COLO829 (cell line): ENCODE measurements at places on chromosomes 5 and 9.
A peak's percentile ranks its signal among the peaks of the same experiment; 100 is the strongest.

GRCh38 chr9:137960496-137960895 lies 82.9 kb downstream of the CACNA1B start:
- DNase-seq = no peak

DNA sequence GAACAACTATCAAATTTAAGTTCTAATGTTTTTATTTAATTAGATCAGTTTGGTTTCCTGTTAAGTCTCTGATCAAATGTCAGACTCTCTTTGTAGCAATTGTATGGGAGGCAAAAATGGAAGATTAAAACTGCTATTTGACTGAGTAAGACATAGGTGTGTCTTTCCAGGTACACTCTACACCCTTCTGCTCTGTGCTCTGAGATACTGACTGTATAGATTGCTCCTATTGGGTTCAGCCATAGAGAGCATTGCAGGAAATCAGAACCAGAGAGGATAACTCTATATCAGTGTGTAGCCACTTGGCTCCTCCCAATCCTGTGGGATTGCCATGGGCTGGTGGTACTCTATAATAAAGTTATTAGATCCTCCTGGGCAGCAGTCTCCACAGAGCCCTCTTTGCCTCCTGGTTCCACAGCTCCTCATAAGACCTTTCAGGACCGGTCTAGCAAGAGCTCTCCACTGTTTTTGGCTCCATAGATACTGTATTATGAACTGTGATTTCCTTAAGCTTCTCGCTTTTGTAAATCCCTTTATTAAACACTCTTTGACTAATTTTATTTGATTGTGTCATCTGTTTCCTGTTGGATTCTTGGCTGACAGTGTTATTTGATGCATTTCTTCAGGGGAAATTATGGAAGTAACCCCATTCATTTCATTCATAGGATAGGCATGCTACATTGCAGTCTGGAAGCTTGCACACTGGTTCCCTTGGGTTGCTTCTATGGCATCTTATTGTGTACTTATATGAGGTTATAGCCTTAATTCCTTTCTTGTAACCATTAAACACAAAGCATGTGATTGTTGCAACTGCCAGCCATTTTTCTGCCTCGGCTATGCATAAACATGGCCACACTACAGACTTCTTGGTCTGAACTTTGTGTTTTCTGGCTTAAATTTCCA lies 115.6 kb downstream of the VCAN start:
- DNase-seq = no peak

DNA sequence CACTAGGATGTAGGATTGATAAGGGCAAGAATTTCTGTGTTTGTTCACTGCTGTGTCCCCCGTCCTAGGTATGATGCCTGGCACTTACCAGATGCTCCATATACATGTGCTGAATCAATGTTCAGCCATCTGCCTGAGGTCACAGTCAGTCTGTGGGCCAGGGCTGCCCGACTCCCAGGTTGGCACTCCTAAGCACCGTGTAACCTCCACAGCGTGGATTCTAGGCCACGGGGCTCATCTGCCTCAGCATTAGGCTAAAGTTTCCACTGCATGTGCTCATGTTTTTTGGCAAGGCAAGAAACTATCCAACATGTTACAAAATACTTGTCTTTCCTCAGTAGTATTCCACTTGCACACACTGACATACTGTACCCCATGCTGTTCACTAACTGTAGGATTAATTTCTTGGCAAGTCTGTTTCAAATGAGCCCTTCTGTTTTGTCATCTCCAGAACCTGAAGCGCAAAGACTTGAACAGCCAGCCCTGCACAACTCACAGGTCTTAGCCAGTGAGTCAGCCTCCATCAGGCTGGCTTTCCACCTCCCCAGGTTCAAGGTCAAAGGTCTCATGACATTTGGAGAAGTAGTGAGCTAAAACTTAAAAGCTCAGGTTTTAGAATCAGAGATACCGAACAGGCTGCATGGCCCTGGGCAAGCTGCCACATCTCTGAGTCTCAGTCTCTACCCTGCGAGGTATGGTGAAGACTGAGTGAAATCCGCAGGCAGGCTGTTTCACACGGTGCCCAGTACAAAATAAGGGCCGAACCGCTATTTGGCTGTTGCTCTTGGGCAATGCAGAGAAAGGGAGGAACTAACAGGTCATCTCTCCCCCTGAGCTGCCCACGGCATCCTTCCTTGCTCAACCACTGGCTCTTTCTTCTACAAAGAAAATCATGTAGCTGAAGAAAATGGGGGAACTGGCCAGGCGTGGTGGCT lies 7.2 kb downstream of the TOR1A start:
- DNase-seq = no peak

GRCh38 chr5:147573211-147573610 lies 63.3 kb upstream of the DPYSL3 start:
- peak; percentile 48 for DNase-seq

DNA sequence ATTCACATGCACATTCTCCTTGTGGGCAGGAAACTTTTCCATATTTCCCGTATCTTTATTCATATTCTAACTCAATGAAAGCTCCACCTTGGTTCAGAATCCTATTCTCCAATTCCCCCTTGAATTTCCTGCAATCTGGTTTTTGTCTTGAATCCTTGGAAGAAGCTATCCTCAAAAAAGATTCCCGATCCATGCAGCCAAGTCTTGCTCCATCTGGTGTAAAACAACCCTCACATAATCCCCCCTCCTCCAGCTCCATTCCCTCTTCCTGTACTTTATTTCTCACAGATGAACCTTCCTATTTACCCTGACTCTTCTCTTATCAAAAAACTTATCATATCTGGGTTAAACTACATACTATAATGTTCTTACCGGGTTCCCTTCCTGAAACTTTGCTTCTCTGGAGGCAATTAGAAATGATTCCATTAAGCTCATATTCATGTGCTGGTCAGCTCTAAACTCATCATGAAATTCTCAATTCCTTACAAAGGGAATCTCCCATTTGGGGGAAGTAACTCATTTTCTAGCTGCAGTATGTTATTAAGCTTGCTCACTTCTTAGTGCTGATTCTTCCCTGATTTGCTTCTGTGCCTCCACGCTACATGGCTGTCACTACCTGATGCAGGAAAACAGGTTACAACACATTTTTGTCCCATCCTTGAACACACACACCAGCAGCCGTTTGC lies 81.7 kb downstream of the GNAQ start:
- no peak for DNase-seq

DNA sequence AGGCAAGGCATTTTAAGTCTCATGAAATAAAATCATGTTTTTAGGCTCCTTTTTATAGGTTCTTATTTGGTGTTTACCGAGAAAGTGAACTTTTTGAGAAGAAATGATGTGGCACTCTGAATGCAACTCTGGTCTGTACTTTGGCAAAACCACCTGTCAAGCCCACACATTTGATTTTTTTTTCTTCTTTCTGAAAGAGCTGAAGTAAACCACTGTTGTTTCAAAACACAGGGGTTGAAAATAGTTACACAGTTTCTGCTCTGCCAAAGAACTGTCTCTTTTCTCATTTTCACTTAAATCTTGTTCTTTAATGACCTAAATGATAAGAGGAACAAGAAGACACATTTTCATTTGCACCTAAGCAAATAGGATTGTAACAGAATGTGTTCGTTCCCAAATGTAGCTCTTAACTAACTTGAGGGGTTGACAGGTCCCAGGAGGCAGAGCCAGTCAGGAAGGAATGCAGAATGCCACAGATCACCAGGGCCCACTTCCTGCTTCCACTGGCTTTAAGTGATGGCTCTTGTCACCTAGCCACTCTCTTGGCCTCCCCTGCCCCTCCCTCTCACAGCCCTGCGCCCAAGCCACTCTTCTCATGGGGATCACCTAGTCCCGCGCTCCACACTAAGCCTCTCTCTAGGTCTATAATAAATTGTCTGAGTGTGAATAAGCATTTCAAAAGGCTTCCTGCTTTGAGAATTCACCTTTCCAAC lies 47.3 kb downstream of the MED27 start:
- no peak for DNase-seq

- DNase-seq = no peak
Measured at GRCh38 chr5:179330186-179330900, 14.9 kb downstream of the ADAMTS2 start.

GRCh38 chr9:127550282-127550681 lies 61.8 kb upstream of the STXBP1 start:
- DNase-seq = no peak

DNA sequence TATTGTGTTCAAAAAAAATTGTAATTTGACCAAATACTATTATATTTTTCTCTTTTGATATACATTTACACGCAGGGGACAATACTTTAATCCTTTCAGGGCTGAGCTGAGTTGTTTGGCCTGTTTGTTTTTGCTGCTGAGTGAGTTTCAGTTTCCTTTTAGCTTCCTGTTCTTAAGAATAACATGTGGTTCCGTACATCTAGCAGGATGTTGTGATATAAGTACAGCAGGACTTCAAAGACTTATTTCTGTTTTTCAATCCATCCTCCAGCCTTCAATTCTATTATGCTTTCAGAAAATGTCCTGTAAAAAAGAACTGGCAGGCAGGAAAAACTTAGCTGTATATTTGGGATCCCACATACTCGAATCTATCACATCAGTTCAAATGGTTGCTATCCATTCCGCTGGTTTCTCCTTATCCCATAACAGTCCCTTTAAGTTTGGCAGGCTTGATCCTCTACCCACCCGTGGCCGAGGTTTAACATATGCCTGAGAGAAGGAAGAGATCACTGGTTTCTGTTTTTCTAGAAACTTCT lies 1037.3 kb upstream of the ACO1 start:
- peak; percentile 35 for DNase-seq

DNA sequence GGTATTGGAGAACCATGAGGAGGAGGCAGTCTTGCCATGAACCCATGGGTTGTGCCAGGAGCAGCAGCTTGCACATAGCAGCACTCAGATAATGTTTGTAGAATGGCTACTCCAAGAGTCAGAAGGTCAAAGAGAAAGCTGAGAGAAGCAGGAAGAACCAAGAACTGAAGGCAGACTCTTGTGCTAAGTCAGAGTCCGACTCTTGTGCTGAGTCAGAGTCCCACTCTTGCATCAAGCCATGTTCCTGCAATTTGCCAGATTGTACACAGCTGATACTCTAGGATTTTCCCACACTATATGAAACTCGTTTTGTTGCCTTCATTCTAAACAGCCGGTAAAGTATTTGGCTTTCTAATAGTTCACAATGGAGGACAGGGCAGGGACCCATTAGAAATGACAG lies 26.2 kb upstream of the HSPA9 start:
- DNase-seq = no peak

GRCh38 chr5:109691996-109692395 lies 2.3 kb downstream of the MAN2A1 start:
- DNase-seq = no peak

DNA sequence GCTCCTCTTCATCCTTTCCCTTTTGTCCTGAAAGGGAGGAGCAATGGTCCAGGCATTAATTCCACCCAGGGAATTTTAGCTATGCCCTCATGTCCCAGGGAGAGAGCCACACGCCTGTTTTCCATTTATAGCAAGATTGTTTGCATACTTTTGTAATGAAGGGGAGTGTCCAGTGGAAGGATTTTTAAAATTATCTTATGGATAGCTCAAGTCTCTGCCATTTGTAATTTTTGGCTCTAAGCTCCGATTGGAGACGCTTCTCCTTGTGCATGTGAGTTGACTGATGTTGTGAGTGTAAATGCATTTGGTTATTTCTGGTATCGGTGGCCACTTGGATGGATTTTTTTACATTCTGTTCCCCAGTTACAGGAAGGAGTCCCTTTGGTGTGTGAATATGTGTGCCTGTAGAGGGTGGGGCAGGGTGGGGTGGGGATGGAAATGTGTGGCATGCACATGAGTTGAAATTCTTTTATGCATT lies 7.2 kb upstream of the RPL26L1 start:
- DNase-seq = no peak

GRCh38 chr9:82134010-82134409 lies 145.4 kb downstream of the SPATA31D1 start:
- DNase-seq = no peak

GRCh38 chr5:167309941-167310517 lies 981.4 kb upstream of the WWC1 start:
- no peak for DNase-seq

DNA sequence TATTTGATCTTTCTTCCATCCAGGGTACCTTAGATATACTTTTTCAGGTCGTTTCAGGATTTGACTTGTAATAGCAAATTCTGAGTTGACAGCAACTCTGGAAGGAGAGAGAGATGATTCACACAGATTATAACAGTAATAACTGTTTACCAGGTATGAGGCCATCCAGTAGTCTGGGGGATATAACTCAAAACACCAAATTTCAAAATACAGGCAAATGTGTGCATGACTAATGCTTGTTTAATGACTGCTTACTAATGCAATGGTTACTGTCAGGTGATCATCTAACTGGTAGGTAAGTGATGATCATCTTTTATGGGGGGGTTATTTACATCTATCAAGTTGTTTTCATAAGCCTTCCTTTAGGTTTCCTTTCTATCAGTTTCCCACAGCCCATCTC lies 412.3 kb downstream of the MAT2B start:
- no peak for DNase-seq

DNA sequence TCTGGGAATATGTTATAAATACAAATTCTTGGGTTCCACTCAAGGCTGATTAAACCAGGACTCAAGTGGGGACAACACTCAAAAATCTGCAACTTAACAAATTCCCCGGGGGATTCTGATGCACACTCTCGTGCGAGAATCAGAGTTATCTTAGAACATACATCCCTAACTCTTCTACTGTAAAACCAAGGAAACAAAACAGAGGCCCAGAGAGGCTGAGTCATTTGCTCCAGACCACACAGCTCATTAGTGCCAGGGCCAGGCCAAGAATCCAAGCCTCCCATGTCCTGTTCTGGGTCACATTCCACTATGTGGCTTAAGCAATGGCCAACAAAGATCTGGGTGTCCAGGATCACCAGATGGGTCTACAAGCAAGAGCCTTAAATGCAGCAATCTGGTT lies 166.0 kb downstream of the ADAMTS12 start:
- no peak for DNase-seq

GRCh38 chr5:147519380-147519779 lies 9.5 kb upstream of the DPYSL3 start:
- DNase-seq = no peak

- DNase-seq = no peak
Measured at GRCh38 chr9:129270903-129271431, 92.9 kb upstream of the IER5L start.

DNA sequence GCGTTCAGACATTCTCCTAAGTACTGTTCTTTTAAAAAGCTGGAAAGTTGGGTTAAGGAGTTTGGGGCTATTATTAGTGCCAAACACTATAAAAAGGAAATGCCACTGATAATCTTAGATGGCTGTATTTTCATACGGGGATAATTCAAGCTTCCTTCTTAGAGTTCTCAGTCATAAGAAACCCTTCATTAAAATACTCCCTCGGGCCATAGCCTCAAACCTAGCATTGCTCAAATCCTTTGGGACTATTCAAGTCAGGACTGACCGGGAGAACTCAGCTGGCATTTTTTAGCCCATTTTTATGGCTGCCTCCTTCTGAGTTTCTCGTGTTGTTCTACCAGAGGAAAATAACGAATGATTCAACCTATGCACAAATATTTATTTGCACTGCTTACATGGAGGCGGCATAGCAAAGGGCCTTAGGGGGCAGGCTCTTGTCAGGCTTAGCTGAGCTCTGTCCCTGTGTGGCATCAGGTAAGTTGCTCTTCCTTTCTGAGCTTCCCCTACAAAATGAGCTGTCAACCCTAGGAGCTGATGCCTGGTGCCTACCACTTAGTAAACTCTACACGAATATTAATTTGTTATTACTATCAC lies 33.5 kb upstream of the ADAM19 start:
- no peak for DNase-seq

- no peak for DNase-seq
Measured at GRCh38 chr5:132475497-132475882, 15.1 kb downstream of the IRF1 start.
